Kasumi-1 (cell line): ENCODE measurements at places on chromosomes 13 and 19.
A peak's percentile ranks its signal among the peaks of the same experiment; 100 is the strongest.

GRCh38 chr13:100235311-100235901 is 146.5 kb downstream of the PCCA start:
- peak; percentile 55 for DNase-seq

GRCh38 chr13:30053939-30054338 is 203.5 kb upstream of the UBL3 start:
- no peak for DNase-seq

GRCh38 chr19:32041681-32042292 is 303.6 kb upstream of the ZNF507 start:
- DNase-seq = no peak

- DNase-seq = no peak
Observed at GRCh38 chr13:24680921-24681604, 855 bp downstream of the ATP12A start.

GRCh38 chr13:83620530-83621220 is 261.6 kb downstream of the SLITRK1 start:
- no peak for DNase-seq

- no peak for DNase-seq
Observed at GRCh38 chr13:71339736-71340135, 527.3 kb downstream of the DACH1 start.
